ENCODE measurements at places on chromosomes 11 and 22.
A peak's percentile ranks its signal among the peaks of the same experiment; 100 is the strongest.

GRCh38 chr11:105537531-105537930 lies 72.3 kb upstream of the GRIA4 start:
- DNase-seq, result no peak

DNA sequence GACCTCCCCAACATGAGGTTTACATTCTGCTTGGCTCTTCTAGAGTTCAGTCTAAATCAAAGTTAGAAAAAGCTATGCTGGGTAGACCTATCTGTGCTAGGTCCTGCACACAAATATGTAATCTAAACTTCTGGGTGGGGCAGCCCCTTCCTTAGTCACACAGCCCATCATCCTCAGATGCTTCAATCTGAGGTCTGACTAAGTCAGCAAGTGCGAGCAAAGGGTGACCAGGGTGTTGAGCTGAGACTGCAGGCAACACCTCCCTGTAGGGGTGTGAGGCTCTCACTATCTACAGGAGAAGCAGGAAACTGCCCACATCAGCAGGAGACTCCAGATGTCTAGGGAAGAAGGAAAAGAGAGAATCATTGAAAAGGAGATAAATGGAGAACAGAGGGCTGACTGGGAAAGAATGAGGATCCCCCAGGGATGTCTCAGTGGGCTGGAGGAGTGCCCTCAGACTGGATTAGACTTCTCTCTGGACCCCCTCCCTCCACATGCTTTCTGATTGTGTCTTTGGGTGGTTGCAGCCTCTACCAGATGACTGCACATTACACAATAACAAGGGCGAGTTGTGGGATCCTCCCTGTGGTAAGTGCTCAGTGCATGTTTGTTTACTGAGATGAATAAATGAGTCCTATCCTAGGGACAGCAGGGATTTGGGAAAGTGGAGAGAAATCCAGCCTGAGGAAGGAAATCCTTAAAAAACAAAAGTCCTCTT lies 266.2 kb upstream of the PLET1 start:
- DNase-seq, result no peak

GRCh38 chr22:47739291-47740015 lies 977.0 kb downstream of the TBC1D22A start:
- no peak for DNase-seq

DNA sequence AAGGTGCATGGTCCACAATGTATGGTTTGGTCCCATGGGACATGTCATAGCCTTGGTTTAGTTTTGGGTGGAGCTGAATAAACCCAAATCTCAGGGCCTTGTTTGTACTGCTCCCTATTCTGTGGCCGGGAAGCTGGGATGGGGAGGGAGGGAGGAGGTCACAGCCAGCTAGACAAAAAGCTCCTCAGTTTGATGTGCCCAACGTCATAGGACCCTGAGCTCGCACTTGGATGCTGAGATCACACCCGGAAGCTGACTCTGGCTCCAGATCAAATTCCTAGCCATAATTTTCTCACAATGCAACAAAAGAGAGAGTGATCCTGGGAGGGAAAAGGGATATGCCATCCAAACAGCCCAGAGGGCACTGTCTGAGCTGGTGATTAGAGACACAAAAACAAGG lies 1.5 kb downstream of the HSPB2 start:
- DNase-seq, result no peak

GRCh38 chr11:46308631-46309419 lies 31.4 kb downstream of the CREB3L1 start:
- DNase-seq, result peak; percentile 88

GRCh38 chr11:118001494-118001971 lies 15.3 kb downstream of the IL10RA start:
- DNase-seq, result no peak

GRCh38 chr11:111982019-111982464 lies 43.2 kb upstream of the DLAT start:
- peak; percentile 72 for DNase-seq

DNA sequence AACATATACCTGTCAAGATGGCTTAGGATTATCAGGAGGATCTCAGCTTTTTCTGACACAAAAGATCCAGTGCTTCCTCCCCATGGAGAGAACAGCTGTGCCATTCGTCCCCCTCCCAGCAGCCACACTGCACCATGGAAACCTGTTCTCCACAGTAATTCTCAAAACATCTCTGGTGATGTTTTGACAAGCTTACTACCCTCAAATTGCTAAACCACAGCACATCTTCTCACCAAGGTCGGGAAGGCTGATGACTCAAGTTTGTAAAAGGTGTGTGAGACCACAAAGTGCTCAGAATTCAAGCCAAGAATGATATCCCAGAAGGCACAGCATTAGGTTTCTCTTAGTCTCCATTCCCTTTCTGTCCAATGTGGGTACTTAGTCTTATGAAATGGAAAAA lies 3.9 kb upstream of the RAB38 start:
- DNase-seq, result no peak

DNA sequence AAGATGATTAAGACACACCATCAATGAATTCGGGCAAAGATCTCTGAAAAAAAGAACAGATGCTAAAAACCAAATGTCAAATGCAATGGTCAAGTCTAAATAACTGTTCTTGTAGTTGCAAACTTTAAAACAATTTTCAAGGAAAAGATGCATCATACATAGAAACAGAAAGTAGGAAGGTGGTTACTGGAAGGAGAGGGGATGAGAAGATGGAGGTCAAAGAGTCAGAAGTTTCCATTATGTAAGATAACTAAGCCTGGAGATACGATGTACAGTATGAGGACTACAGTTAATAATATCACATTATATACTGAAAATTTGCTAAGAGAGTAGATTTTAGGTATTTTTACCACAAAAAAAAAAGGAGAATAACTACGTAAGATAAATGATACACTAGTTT lies 27.1 kb downstream of the CWF19L2 start:
- no peak for DNase-seq

DNA sequence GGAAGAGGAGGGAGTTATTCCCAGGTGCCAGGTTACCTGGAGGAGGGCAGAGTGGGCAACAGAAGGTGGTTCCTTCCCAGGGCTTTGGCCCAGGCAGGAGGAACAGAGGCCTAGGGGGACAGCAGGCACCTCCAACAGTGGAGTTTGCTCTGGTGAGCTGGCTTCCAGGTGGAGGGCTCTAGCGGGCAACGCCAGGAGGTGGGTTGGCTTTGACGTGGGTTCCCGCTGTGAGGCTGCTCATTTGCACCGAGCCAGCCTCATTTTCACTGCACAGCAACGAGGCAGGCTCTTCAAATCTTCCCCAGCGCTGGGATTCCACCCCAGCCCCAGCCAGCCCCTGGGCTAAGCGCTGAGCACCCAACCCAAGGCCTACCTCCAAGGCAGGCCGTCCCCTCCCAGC lies 8.1 kb downstream of the IGSF9B start:
- no peak for DNase-seq

- DNase-seq, result no peak
Observed at GRCh38 chr22:27323661-27324060, 477.9 kb downstream of the MN1 start.

- DNase-seq, result no peak
Observed at GRCh38 chr11:117160826-117161225, 16.7 kb downstream of the PAFAH1B2 start.

DNA sequence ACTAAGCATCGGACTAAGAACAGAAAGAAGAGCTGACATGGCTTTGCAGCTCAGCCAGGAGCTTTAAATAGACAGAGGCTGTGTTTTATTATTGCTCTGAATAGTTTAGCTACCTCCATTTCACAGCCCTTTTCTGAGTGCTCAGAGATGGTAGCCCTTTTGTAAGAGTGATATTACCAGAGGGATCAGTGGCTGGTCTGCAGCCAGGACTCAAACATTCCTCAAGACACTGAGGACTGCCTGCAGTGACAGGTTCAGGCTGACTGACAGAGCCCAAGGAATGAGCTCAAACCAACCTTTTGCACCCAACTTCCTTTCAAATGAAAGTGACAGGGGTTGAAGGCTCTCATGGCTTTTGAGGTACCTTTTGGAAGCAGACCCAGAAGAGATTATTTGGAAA lies 189.0 kb downstream of the DDX10 start:
- DNase-seq, result no peak

GRCh38 chr11:108891909-108892511 lies 227.1 kb downstream of the DDX10 start:
- DNase-seq, result no peak

GRCh38 chr11:125299061-125299615 lies 134.6 kb downstream of the PKNOX2 start:
- DNase-seq, result no peak

DNA sequence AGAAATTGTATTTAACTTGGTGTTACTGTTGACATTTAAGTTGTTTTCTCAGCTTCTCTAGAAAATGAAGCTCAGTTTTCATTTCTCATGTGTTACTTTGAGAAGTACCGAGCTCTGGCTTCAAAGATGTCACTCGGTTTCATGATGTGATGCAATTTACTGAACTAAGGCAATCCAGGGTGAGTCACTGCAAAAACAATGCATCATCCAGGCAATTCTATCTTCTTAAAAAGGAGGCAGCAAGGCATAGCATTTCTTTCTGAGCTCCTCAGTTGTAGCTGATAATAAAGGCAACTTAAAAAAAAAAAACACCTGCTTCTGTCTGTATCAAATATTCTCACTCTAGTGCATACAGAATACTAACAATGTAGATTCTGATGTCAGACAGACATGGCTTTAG lies 91.1 kb upstream of the KCNA4 start:
- no peak for DNase-seq

GRCh38 chr22:33401291-33401690 lies 343.1 kb upstream of the SYN3 start:
- no peak for DNase-seq

DNA sequence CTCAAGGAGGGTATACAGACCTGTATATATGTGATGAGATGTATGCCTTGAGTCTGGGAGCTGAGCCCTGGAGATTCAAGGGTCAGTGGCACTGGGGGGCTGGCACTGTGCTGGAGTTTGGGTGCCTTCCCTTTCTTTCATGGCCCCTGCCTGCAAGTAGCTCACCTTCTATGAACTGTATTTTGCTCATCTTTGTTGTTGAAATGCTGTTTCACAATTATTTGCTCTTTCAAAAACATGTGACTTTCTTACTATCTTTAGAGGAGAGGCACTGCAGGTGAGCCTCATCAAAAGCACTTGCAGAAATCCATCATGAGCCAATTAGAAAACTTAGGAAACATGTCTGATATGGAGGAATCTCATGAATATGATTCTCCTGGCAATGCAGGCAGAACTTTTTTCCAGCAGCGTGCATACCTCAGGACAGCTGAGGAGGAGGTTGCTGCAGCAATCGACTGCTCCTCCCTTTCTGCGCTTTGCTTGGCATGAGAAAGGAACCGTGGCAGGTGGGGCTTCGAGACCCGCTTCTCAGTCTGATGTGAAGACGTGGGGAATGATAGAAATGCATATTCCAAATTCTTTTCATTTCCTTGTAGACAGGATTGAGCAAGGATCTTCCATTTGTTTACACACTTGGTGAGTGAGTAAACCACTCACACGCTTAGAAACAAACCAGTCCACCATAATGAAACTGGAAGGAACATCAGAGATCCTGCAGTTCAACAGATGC lies 178.4 kb upstream of the E2F8 start:
- no peak for DNase-seq

- DNase-seq, result no peak
Observed at GRCh38 chr11:126334659-126335462, 20.6 kb upstream of the ST3GAL4 start.

DNA sequence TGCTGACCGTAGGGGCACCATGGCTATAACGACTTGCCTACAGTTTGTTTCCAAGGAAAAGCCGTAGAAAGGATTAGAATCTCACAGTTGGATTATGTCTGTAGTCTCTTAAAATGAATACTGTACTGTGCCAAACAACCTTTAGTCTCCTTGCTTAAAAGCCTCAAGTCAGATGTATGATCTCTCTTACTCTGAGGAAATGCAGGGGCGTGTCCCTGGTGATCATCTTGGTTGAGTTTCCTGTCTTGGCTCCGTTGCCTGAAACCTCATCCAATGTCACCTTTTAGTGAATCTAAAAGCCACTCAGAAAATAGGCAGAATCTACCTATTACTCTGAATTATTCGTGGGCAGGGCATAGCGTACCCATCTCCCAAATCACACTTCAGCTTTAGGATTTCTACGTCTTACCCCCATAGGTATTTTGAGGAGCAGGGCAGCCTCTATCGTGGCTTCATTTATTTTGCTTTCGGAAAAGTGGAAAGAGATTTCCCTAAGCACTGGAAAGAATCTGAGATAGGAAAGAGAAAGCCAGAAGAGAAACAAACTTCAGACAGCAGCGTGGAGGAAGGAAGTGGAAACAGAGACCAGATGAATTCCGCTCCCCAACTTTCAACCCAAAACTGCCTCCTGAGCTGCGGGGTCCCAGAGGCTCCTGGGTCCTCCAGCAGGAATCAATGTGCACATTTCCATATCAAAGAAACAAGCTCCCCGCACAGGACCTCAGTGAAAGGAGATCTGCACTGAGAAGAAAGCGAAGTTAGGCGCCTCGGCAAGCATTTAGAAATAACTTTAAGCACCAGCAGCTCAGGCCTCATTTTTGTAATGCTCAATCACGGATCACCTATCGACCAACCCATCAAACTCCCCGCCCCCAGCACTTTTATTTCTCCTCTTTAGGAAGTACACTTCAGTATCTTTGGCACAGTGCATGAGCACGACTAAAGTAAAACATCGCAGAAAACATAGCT lies 245.8 kb downstream of the ETS1 start:
- DNase-seq, result no peak

- DNase-seq, result peak; percentile 54
Observed at GRCh38 chr11:7098235-7098832, 9.5 kb downstream of the RBMXL2 start.

- DNase-seq, result no peak
Observed at GRCh38 chr11:95767498-95767897, 22.1 kb downstream of the FAM76B start.

GRCh38 chr22:36340621-36341020 lies 47.1 kb downstream of the MYH9 start:
- DNase-seq, result no peak

DNA sequence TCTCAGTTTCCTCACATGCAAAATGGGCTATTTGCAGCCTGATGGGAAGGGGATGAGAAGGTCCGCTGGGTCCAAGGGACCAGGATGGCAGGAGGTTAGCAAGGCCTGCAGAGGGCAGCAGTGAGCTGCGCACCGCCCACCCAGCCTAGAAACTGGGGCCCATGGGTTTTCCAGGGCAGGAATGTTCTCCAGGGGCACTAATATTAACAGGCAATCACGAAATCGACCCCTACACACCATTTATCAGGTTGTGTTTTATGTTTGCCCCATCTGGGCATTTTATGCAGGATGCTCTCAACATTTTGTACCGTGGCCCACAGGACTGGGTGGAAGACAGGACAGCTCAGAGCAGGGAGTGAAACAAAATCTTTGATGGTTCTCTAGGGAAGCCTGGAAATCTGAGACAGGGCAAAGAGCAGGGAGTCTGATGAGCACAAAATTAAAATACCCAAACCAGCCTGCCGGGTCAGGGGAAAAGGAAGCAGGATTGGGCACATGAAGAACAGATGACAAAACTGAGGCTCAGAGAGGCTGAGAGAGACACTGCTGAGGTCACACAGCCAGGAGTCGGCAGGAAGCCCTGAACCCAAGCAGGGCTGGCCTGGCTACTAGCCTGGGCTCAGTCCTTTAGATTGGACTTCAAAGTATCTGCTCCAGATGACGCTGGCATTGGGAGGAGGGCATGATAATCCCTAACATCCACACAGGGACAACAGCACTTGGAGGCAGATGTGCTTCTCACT lies 1.6 kb upstream of the BCR start:
- peak; percentile 81 for DNase-seq
